Fibroblast of villous mesenchyme (primary cell): ENCODE measurements at places on chromosomes 13 and 19.

GRCh38 chr13:22812793-22813192 is 368.0 kb upstream of the SGCG start:
- DNase-seq, result no peak

- DNase-seq, result no peak
Measured at GRCh38 chr19:31120952-31121351, 228.3 kb downstream of the TSHZ3 start.

DNA sequence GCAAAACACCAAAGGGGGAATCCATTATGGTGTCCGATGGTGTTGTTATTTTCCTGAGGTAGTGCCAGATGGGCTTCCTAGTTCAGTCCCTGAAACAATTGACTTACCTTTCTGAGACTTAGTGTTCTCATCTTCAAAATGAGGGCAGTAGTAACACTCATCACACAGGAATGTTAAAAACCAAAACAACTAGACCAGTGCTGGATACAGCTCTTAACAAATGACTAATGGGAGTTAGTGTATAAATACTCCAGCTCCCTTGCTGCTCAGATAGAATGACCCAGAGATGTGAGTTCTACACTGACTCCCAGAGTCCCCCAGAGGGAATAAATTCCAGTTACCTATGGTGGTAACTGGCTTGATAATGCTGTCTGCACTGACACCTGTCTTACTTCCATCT is 49.9 kb downstream of the MBD3L2B start:
- DNase-seq, result peak; percentile 2

DNA sequence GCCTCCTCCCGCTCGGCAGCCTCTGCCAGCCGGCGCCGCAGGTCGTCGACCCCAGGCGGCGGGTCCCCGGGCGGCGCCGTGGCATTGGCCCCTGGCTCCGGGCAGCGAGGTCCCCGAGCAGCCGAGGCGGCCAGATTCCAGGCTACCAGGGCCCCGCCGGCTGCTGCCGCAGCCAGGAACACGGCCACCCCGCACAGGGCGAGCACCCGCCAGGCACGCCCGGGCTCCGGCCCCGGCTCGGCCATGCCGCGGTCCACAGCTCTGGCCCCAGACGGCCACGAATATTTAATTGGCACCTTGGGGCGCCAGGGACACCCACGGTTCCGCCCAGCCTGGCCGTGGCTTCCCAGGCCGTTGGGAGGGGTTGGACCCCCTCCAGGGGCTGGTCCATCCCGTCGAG is at the start of gene CCDC194:
Gene CCDC194, minus strand, starts transcription at position 283 of the 400 bp plus-strand sequence. Its CDS starts 38 bp downstream, at position 245.
- no peak for DNase-seq

GRCh38 chr13:35914662-35915061 is 216.5 kb downstream of the DCLK1 start:
- DNase-seq, result no peak

DNA sequence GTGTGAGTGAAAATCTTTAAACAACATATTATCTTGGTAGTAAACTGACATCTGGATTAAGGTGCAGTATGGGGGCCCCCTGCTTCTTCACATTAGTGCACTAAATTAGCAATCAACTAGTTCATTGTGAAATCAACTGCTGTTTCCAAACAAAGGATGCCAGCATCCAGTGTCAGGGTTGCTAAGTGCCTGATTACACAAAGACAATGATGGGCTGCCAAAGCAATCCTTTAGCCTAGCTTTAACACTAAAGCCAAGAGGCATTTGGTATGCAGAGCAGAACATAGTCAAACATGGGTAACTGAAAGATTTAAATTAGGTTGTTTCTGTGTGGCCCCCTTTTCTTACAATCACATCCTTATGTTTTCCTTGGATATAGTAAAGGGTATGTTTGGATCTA is 543.1 kb upstream of the SLITRK5 start:
- DNase-seq, result peak; percentile 10

- no peak for DNase-seq
Measured at GRCh38 chr13:74052402-74052928, 81.7 kb downstream of the KLF12 start.

- DNase-seq, result no peak
Measured at GRCh38 chr19:31146015-31146414, 203.2 kb downstream of the TSHZ3 start.

DNA sequence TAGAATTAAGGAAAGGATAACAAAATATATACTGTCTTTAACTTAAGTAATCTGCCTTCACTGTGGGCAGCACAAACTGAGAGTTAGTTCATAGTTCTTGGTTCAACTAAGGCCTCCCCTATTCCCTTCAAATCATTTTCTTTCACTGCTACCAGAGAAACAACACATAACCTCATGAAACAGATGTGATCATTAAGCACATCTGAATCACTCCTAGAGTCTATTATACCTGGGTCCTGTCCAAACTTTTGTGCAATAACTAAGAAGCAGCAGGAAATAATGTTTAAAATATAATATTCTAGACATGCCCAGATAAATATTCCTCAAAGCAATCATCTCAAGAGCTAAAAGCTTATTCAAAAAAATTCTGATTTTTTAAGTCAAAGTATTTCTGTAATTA is 62.9 kb downstream of the ZC3H13 start:
- DNase-seq, result peak; percentile 73

DNA sequence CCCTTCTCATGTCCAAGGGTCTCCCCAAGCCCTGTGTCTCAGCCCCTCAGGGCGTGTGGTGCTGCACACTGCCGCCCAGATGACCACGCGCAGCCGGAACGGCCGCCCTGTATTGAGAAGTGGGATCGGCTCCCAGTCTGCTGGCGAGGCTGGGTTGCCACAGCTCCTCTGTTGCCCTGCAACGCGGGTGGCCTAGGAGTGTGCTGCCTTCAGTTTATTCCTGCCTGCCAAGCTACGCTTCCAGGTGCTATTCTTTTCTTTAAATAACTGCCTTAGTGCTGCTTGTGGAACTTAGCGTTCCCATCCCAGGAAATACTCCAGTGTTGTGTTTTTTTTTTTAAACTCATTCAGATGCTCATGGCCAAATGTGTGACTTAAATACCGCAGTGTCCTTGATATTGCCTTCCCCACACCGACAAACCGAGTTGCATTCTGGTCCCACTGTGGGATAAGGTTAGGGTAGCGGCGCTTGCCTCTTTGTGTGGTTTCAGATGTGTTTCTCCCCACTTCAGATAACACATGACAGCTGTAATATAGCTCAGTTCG is 16.6 kb downstream of the ACTN4 start:
- no peak for DNase-seq

DNA sequence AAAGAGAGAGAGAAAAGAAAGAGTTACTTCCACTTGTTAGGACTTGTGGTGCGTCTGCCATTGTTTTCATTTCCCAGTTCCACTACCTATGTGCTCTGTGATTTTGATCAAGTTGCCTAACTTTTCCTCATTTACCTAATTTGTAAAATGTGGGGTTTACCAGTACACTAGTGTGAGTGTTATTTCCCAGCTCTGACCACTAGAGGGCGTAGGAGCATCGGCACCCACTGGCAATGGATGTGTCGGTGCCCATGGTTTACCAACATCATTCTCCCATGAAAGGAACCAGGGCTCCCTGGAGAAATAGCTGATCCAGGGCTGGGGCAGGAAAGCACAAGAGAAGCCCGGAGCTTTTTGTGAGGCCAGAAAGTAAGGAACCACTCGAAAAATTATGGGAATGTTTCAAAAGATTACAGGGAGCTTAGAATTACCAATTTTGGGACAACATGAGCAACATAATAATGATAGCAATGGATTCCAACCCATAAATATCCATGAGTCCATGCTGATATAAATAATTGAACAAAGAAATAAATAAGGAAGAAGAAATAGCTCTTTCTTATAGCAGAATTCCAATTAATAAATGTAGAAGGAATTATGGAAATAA is 15.1 kb upstream of the CEACAM4 start:
- DNase-seq, result peak; percentile 53

DNA sequence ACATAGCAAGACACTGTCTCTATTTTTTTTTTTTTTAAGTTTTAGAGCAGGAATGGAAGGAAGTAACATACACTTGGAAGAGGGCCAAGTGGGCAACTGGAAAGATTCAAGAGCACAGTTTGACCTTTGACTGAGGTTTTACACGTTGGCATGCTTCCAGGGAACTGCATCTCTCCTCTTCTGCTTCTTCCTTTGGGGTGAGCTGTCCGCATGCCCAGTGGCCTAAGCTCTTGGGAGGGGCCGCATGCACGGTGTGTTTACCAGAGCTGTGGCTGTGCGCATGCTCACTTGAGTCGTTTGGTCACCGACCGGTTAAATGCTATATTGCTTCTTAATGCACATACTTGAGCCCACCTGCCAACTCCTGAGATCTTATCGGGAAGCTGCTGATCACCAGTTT is 727.7 kb downstream of the UQCRFS1 start:
- DNase-seq, result no peak

DNA sequence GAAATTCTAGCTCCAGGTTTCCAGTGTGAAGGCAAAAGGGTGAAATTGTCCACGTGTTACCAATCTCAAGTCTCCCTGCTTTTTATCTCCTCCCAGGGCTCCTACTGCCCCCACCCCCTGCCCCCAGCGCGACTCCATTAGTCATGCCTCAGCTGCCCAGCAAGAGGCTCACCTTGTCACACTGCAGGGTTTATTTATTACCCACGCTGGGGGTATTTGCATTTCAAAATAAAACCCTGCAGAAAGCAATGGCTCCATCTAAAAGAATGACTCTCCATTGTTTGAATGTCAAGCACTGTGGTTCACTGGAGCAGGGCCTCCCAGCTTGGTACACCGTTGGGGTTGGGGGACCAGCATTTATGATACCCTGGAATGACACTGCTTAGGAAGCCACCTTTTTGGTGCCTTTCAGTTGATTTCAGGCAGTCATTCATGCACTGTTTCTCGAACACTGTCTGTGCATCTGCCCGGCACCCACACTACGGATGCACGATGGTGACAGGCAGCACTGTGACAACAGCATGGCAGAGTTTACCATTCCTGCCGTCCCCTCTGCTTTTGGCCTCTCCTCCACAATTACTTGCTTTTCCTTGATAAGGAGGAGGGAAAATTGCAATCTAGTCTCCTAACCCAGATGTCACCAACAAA is 9.9 kb upstream of the POP4 start:
- no peak for DNase-seq

DNA sequence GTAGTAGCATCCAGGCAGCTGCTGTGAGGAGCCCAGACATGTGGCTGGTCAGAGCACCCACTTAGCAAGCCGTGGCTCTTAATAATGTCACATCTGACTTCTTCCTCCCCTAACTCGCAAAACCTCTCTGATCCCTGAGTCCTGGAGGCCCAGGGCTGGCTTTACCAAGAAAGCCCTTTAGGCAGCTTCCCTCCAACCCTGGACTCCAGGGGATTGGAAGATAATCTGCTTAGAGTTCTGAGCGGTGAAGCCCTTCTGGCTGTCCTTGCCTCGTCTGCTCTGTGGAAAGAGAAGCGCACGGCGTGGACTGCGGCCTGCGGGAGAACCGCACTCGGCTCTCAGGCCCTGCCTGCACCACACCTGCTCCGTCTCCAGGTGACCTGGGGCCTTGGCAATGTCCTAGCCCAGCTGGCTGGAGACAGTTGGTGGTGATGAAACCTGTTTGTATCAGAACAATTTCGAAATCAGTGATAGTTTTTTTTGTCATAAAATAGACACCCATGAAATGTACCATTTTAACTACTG is 64.5 kb upstream of the MCF2L start:
- no peak for DNase-seq

GRCh38 chr13:40680659-40681323 is 14.3 kb upstream of the FOXO1 start:
- no peak for DNase-seq

- no peak for DNase-seq
Measured at GRCh38 chr19:9115307-9115813, at the start of gene OR7G1. Gene OR7G1 (minus strand): TSS chr19:9115763. CDS start chr19:9115763, 0 bp downstream.

DNA sequence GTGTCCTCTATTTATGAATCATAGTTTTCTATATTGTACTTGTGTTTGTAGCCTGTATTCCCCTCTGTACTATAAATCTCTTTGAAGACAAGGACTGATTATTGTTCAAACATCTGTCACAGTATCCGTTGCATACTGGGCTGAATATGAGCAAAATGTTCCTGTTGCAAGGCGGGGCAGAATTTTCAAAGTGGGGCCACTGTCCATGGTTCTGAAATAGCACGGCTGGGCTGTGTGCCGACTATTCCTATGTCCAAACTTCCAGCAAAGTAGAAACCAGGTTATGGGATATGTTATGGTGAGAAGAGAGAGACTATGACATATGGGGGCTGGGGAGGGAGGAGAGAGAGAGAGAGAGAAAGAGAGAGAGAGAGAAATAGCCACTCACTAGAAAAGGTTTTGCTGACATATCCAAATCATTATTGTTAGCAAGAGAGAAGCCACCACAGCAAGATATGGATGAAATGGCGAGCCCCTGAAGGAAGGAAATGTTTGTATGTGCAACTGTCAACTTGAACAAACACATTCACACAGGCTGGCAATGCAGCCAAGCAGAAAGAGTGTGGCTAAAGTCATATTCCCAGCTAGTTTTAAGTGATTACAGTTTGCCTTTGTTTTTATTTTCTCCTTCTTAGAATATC is 107.0 kb upstream of the GPR12 start:
- DNase-seq, result peak; percentile 28

- DNase-seq, result no peak
Measured at GRCh38 chr13:113176822-113177221, 18.4 kb downstream of the PROZ start.

DNA sequence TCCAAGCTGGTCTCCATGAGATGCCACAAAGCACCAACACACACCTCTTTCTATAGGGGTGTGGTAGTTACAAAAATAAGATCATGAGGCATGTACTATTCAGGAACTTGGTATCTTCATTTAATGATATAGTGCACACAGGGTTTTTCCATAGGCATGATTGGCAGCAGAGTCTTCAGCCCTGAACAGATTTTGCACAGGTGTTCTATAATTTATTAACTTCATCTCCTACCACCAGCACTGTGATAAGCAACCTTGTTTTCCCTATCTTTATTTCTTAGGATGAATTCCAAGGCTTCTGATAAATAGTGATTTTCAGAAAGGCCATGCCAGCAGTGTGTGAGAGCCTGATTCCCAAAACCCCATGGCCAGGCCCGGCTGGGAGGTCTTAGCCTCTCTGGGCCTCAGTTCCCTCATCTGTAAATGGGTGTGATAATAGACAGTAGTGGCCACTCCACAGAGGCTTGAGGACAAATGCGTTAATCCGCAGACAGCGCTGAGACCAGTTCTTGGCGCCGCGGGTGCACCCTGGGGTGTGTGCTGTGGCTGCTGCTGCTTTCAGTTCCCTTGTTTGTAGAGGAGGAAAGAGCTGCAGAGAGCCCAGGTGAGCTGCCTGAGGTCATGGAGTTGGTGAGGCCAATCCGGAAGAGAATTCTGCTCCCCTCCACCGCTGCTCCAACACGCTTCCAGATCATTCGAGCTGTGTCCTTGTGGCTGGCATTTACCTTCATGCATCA is 33.1 kb downstream of the DHRS12 start:
- DNase-seq, result no peak
